ENCODE measurements at places on chromosomes 1 and 21.

DNA sequence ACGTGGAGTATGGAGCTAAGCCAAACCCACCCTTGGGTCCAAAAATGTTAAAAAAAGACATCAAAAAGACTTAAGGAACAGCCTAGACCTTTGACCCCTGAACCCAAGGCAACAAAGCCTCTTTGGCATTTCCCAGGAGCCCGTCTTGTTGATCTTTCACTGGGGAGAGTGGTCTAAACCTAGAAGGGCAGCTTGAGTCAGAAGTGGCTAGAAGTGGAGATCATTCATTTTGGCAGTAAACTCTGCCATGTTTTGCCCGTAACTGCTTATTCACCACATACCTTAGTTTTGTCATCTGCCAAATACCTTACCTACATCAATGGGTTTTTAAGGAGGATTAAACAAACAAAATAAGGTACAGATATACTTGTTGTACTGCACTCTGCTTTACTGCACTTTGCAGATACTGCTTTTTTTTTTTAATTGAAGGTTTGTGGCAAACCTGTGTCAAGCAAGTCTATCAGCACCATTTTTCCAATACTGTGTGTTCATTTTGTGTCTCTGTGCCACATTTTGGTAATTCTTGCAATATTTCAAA lies 1.7 kb upstream of the CTSE start:
- no peak for DNase-seq

DNA sequence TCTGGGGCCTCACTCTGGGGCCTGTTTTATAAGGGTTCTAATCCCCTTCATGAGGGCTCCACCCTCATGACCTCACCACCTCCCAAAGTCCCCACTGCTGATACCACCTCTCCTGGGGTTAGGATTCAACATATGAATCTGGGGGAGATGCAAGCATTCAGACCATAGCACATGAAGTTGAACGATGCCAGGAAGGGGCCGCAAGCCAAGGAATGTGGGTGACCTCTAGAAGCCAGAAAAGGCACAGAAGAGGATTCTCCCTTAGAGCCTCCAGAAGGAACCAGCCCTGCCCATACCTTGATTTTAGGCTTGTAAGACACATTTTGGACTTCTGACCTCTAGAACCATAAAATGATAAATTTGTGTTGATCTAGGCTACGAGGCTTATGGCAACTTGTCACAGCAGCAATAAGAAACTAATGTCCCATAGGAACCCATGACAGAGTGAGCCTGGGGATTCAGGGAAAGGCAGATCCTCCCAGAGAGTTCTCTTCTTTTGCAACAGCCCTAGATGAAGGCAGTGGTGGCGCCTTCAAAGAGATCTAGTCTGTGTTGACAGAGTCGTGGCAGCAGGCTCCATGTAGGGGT lies 27.9 kb downstream of the TRIM67 start:
- DNase-seq = no peak

DNA sequence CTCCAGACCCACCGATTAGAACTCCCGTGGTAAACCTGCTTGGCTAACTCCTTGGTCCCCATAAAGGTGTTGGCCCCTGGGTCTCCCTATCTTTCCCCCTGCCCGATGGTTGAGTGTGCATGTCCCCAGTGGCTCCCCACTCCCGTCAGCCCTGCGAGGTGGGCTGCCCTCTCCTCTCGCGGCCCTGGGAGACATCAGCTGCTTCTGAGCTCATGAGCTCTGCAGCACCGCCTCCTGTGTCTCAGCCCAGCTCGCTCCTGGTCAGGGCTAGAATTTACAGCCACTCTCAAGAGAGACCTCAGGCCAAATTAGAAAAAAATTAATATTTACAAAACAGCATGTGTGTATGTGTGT lies 15.9 kb upstream of the ZBTB21 start:
- no peak for DNase-seq

GRCh38 chr1:53454019-53454418 lies 5.2 kb upstream of the DMRTB1 start:
- DNase-seq = no peak

DNA sequence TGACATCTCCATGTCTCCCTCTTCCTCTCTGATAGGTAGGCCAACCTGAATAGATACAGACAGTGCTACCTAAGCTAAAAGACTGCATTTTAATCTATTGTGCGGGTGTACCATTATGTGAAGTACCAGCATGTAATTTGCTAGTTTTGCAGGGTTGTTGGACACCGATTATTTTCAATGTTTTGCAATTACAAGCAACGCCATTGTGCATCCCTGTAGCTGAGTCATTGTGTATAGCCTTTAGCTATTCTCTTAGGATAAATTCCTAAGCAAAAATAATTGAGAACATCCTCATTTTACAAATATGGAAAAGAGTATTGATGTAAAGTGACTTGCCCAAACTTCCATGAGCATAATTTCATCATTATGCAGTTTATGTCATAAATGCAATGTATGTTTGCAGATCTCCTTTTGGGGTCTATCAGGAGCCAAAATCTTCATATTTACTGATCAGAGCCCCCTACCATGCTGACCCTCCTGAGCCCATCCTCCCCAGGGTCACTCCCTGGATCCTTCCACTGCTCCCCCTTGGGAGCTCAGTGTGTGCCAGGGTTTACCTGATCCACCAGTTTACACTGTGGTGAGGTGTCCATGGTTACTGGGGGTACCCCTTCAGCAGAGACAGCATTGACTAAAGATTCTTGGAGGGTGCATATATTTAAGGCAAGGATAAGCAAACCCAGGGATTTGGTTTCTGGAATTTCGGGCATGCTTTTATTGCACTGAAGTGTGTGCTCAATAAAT lies 80.6 kb downstream of the CCDC185 start:
- DNase-seq = peak; percentile 19

DNA sequence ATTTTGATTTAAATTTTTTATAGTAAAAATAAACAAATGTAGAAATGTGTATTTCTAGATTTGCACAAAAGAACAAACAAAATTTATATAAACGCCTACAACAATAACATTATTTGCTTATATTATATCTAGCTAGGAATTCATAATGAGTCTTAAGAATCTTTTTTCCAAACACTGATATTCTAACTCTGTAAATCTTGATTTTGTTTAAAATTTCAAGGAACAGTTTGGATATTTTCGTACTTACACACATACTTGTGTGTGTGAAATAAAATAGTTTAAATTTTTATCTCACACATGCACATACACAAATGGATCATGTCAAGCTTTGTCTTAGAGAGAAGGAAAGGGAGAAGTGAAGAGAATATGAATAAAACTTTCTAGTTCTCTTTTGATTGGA lies 868.1 kb downstream of the LTN1 start:
- no peak for DNase-seq

- no peak for DNase-seq
These were observed 47.2 kb upstream of the VANGL1 start for GRCh38 chr1:115594600-115594999.

DNA sequence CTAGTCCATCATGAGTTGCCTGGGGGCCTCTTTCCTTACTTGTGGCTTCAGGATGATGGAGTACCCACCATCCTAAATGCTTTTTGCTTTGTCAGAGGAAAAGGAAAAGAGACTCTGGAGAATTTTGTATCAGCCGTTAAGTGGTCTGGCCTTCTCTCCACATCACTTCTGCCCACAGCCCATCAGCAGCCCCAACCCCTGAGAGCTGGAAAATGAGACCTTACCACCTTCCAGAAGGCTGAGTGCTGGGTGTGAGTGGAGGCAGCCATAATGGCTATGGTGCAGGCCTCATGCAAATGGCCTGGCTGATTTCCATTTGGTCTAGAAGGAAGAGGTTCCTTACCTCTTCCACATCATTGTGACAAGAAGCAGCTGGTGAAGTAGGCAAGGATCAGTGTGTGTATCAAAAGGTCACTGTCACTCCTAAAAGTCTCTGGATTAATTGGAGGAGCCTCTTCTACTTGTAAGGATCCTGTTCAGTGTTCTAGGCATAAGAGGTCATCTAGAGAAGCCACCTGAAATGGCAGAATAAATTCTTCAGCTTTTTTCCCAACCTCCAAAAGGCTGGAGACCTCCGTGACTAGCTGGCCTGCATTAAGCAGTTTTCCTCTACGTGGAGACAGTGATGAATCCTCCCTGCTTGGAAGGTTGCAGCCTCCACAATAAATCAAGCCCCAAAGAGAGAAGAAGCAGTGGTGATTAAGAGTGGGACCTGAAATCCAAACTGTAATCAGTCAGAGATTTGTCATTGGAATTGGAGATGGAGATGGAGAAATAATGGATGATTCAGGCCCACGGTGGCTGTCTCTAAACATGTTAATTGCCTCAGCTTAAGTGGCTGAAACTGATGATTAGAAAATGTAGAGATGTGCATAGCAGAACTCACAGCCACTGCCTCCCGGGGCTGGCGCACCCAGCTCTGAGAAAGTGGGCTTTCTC lies 111.5 kb downstream of the CNIH3 start:
- DNase-seq = peak; percentile 40

DNA sequence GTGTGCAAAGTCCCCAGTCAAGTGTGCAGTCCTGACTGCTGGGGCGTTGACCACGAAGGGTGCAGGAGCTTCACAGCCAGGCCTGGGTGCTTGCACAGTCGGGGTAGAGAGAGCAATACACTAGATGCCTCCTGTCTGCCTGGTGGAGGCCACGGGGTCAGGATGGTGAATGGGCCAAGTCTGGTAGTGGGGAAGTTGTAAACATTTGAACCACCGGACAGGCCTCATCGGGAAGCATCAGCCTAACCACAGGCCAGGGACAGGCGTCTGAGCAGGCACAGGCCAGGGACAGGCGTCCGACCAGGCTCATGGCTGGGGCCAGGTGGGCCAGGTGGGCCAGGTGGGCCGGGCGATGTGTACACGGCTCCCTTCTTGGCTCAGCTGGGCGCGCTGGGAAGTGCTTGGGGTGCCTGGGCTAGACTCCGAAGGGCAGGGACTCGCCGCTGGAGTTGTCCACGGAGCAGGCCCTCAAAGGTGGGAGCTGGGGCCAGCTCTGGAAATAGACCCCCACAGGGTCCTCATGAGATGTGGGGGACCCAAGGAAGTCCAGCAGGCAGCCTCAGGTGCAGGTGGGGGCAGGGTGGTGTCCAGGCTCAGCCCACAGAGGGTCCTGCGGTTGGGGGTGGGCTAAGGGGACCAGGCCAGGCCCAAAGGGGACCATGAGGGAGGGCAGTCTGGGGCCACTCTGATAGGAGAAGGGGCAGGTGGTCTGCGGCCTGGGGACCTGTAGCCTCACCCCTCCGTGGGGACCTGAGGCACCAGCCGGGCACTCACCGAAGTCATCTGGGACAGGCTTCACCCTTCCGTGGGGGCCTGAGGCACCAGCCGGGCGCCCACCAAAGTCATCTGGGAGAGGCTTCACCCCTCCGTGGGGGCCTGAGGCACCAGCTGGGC lies 15.0 kb downstream of the COL6A1 start:
- no peak for DNase-seq

- DNase-seq = no peak
These were observed 223.3 kb downstream of the FGGY start for GRCh38 chr1:59520194-59520593.

DNA sequence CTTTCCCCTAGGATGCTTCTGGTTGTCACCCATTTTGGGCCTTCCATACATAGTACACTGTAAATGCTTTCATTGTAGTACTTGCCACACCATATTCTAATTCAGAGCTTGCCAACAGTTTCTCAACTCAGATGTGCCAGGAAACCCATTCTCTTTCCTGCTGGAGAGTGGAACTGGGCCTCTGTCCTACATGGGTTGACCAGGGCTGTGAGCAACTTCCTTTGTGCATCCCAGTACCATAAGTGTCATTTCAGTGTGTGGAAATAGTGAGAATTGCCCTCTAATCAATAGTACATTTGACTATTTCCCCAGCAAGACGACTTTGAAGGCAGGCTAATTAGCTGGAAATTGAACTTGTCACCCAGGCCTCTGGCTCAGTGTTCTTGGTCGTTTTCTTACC lies 74.8 kb downstream of the MTR start:
- DNase-seq = no peak

DNA sequence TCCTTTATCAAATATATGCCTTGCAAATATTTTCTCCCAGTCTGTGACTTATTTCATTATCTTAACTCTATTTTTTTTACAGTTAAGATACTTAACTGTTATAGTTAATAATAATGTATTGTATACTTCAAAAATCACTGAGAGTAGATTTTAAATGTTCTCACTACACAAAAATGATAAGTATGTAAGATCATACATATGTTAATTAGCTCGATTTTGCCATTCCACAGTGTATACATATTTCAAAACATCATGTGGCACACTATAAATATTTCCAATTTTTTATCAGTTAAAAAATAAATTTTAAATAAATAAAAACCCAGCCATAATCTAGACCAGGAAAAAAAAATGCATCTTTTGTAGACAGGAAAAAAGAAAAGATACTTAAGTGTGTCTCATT lies 27.2 kb downstream of the CTTNBP2NL start:
- DNase-seq = peak; percentile 8

GRCh38 chr1:40389871-40390560 lies 16.5 kb downstream of the SMAP2 start:
- no peak for DNase-seq

DNA sequence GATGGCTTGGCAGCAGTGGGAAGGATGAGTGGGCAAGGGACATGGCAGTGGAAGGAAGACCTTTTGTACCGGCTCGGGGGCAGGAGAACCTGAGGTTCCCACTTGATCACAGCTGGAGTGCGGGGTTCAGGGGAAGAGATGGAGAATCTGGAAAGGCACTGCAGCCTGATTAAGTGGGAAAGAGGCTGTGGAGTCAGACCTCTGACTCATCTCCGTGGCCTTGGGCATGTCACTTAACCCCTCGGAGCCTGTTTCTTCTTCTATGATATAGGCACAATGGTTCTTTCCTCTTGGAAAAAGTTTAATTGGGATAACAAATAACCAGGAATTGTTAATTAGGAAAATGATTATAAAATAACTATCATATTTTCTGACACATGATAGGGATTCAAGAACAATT lies 13.1 kb upstream of the TMEM61 start:
- peak; percentile 77 for DNase-seq

DNA sequence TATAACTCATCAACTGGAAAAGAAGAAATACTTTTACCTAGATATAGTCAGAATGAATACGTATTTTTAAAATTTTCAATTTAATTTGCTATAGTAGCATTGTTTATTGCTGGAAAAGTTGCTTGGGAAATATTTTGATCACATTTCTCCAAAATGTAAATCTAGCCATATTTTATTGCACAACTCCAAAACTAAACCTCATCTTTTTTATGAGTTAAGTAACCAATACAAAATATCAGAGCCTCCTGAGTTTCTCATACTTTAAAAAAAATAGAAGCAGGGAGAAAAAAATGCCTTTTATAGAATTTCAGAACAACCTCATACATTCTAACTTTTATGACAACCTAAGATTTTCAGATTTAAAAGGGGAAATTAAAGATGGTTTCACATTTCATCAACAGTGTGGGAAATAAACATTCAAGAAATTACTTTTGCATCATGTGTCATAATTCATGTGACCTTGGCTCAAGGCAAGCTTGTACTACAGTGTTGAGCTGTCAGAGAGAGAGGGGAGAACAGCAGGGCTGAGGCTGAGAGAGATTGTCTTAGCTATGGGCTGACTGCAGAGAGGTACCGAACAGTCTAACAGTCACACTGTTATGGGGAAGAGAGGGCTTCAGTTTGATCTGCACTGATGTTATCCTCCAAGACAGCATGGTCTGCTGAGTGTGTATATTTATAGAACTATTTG lies 519.0 kb downstream of the LTN1 start:
- DNase-seq = no peak

- DNase-seq = no peak
These were observed 44.5 kb downstream of the LRRC38 start for GRCh38 chr1:13469343-13469742.

GRCh38 chr1:67110352-67110751 lies 24.4 kb downstream of the C1orf141 start:
- no peak for DNase-seq
